ENCODE measurements at places on chromosomes 13 and 19.
A peak's percentile ranks its signal among the peaks of the same experiment; 100 is the strongest.

DNA sequence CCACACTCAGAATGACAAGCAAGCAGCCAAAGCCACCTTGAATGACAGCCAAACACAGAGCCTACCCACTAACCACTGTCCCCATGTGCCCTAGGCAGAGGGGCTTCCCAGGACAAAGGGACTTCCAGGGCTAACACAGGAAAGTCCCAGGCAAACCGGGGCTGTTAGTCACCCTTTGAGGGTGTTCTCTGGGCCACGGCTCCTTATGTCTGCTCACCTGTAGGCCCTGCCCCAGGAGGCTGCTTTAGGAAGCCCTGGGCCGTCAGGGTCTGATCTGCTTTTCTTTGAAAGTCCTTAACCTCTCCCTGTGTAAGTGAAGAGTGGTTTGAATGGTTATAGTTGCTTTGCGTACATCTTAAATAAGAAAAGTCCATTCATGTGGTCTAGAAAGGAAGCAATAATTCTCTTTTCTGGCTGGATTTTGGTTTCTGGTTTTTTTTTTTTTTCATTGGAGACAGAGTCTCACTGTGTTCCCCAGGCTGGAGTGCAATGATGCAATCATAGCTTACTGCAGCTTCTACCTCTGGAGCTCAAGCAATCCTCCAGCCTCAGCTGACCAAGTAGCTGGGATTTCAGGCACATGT, 161.4 kb downstream of the EFNB2 start:
- peak; percentile 63 for DNase-seq

- DNase-seq = no peak
Observed at GRCh38 chr13:21465710-21466160, 6.6 kb upstream of the ZDHHC20 start.

GRCh38 chr13:105083992-105084391, 1451.5 kb downstream of the EFNB2 start:
- DNase-seq = peak; percentile 15

- no peak for DNase-seq
Observed at GRCh38 chr13:73879346-73880015, 254.7 kb downstream of the KLF12 start.

GRCh38 chr19:39671739-39672363, 16.1 kb downstream of the LGALS16 start:
- DNase-seq = peak; percentile 35

DNA sequence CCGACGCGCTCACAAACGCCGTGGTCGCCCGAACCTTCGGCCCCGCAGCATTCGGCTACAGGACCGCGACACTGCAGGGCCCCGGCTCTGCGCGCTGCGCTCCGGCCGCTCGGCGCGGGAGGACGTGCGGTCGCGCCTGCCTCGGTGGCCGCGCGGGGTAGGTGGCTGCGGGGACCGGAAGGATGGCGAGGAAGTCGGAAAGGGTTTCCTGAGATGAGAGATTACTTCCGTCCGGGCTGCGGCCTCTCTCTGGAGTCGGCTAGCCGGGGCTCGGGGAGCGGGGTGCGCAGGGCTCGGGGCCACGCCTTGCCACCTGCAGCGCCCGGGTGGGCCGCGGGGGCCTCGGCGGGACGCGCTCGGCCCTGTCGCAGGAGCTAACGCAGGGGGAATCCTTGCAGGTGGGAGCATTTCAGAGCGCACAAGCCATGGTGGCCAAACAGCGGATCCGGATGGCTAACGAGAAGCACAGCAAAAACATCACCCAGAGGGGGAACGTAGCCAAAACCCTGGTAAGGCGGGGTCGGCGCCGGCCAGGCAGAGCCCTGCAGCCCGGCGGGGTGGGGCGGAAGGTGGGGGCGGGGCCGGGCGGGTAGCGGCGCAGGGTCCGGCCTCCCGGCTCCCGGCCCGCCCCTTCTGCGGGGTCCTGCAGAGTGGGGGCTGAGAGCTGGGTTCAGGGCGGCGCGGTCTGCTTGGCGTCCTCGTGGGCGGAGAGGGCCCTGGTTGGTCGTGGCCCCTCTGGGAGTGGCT, at the start of gene SERP2:
Gene SERP2 (plus strand): TSS at position 224 of the 747 bp plus-strand sequence. CDS start 202 bp downstream, at position 426.
- DNase-seq = peak; percentile 24

GRCh38 chr13:109480011-109480955, 306.1 kb downstream of the IRS2 start:
- DNase-seq = no peak

DNA sequence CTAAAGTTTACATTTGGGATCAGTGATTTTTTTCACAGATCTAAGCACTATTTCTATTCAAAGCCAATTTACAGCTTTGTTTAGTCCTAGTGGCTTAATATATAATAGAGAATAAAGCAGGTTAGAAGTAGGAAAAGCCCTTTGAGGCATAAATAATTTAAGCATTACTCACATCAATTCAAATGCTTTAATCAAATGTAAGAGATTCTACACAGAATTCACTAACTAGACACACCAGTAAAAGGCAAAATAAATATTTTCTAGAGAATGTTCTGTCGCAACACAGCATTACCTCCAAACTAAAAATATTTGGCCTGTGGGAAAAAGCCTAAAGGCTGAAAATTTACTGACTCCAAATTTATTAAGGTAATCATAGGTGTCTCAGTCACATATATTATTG, 31.3 kb downstream of the KCTD12 start:
- no peak for DNase-seq

GRCh38 chr19:11378319-11379189, 4.1 kb downstream of the SWSAP1 start:
- peak; percentile 38 for DNase-seq

DNA sequence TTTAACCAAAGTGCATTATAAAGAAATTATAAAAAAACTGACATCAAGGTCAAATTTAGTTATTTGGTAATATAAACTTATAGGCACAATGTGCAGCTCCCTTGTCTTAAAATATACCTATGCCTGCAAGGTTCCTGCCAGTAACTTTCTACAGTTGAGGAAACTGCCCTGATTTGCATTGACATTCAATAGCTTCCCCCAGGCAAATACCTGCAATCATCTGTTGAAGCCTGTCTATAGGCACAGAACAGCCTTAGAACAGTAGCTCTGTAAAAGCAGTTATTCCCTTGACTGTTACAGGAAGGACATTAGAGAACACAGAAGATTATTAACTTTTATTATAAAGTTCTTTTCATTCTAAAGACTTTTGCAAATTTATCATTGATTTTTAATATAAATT, 1239.5 kb downstream of the PCDH9 start:
- no peak for DNase-seq

GRCh38 chr13:93603043-93603442, 376.4 kb downstream of the GPC6 start:
- DNase-seq = no peak

DNA sequence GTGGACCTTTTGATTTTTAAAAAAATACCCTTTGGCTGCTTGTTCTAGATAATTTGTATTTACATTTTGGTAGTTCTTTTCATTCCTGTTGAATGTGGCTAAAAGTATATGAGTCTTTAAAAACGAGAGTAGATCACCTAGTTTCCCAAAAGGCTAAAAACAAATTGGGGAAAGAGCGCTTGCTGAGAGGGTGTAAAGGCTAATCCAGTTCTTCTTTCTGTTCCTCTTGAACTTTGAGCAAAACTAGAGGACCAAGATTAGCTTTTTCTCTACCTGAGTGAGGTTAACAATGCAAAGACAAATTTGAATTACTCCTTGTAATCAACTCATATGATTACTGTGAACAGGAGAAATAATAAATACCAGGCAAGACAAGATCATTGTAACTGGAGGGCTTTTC, 2513.2 kb downstream of the PCDH9 start:
- DNase-seq = no peak

DNA sequence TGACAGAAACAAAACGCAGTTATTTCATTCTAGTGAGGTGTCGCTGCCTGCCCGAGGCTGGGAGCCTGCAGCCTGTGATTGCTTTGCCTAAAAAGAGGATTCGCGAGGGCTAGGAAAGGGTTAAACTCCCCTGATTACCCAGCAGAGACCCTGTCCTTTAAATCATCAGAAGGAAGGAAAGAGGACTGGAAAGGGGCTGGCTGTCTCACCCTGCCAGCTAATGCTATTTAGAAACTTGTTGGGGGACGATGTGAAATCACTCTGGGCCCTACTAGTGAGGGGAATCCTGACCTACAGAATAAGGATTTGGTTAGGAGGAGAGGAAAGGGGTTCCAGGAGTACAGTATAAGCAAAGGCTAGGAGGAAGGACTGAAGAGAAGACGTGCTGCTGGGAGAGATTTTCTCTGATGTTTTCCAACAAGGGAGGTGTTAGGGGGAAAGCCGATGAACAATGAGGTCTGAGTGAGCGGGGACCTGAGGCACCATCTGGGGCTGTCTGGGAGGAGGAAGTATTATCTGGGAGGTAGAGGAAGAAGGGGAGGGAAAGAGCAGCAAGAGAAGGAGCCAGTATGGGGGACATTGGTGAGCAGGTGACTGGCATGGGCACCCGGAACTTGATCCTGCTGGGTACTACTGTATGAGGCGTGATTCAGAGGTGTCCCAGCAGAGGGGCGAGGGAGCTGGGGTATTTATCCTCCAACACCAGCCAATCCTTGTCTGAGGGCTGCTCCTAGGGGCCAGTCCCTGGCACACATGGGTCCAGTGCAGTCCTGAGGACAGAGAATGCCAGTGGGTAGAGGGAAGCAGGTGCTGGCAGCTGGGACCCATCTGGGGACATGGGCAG, 55.7 kb upstream of the PTPRS start:
- no peak for DNase-seq

DNA sequence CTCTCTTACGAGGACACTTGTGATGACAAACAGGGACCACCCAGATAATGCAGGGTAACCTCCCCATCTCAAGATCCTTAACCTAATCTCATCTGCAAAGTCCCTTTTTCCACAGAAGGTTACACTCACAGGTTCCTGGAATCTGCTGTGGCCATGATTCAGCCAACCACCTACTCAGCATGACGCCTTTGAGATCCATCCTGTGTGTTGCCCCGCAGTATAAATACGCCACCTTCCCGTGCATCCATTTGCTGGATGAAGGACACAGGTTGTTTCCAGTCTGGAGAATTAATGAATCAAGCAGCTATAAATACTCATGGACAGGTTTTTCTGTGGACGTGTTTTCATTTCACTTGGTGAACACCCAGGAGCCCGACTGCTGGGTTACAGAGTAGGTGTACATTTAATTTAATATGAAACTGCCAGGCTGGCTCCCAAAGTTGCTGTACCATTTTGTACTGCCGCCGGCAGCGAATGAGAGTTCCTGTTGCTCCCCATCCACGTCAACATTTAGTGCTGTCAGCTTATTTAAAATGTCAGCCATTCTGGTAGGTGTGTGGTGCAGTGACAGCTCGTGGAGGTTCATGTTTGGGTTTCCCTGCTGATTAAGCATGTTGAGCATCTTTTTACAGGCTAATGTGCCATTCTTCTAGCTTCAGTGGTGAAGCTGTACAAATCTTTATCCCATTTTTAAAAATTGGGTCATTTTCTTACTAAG, 40.2 kb downstream of the ELL start:
- DNase-seq = no peak

GRCh38 chr19:5155586-5156210, 184.9 kb downstream of the PTPRS start:
- peak; percentile 60 for DNase-seq

- no peak for DNase-seq
Observed at GRCh38 chr13:19181621-19182485, at the start of gene TUBA3C. Gene TUBA3C, minus strand, starts transcription at chr13:19181824. Its CDS starts 77 bp downstream, at chr13:19181747.

- DNase-seq = no peak
Observed at GRCh38 chr13:65401315-65401714, 1828.8 kb downstream of the PCDH9 start.

- peak; percentile 91 for DNase-seq
Observed at GRCh38 chr13:112587764-112588489, at the start of gene TUBGCP3. Gene TUBGCP3, minus strand, starts transcription at chr13:112588153. Its CDS starts 173 bp downstream, at chr13:112587980.

DNA sequence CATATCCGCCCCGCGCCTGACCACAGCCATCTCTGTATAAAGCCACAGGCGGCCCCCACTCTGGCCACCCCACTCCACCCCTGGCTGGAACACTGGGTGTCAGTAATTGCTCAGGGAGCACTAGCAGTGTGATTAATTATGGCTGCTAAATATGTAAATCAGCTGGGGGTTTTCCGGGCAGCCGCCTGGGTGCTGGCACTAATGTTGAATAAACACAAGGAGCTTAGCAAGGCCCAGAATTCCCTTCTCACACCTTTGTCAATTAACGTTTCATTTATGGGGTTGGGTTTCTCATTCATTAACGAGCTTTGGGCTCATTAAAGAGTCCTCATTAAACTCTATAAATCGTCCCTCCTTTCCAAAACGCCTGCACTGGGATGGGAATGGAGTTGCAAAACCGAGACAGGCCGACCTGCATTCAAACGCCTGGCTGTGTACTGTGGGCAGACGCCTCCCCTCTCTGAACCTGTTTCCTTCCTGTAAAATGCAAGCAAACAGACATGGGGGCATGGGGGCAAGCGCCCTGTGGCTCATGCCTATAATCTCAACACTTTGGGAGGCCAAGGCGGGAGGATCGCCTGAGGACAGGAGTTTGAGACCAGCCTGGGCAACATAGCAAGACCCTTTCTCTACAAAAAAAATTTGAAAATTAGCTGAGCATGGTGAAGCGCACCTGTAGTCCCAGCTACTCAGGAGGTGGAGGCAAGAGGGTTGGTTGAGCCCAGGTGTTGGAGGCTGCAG, 17.7 kb upstream of the OLFM2 start:
- DNase-seq = no peak

GRCh38 chr19:14519860-14520407, 1.7 kb upstream of the DNAJB1 start:
- no peak for DNase-seq

- DNase-seq = no peak
Observed at GRCh38 chr13:30124131-30124768, 183.1 kb downstream of the KATNAL1 start.

GRCh38 chr13:20702915-20703779, at the start of gene IL17D:
Gene IL17D, plus strand, starts transcription at chr13:20703699. Its CDS starts 303 bp downstream, at chr13:20704002.
- DNase-seq = no peak

DNA sequence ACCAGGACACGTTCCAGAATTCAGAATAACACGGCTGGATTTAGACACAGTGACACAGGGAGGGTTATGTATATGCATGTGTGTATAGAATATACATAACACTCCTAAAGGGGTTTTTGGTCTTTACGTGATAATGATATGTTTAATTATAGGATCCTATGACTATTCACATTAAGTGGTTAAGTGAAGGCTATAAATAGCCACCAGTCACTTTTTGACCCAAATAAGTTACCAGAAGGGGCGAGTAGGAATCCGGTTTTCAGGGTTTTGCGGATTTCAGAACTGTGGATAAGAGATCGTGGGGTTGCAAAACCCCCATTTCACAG, 6.9 kb downstream of the ANGPTL6 start:
- DNase-seq = no peak
